Right cardiac atrium (tissue), 5 donors: ENCODE measurements at places on chromosomes 3 and 15.

- DNase-seq = no peak
Observed at GRCh38 chr3:128709506-128710210, 16.3 kb upstream of the RAB7A start.

DNA sequence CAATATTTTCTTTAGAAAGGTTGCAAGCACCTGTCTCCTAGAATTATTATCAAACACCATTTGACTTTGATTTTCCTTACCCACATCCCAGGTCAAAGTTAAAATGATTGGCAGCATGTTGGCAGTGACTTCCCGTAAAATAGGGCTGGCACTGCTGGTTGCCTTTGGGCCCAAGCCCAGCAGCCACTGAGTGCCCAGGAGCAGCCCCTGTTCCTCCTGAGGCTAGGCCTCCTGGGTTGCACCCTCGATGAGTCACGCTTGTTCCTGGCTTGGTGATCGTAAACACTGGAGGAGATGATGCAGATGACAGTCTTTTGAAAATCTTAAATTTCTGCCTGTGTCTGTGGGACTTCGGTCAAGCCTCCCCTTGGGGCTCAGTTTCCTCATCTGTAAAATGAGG, 290.0 kb downstream of the TLE3 start:
- no peak for DNase-seq

- DNase-seq = no peak
Observed at GRCh38 chr3:144332868-144333267, 361.2 kb downstream of the DIPK2A start.

- DNase-seq = no peak
Observed at GRCh38 chr15:45338417-45338816, 39.9 kb downstream of the GATM start.

GRCh38 chr15:84658788-84659411, 901 bp upstream of the NMB start:
- no peak for DNase-seq

DNA sequence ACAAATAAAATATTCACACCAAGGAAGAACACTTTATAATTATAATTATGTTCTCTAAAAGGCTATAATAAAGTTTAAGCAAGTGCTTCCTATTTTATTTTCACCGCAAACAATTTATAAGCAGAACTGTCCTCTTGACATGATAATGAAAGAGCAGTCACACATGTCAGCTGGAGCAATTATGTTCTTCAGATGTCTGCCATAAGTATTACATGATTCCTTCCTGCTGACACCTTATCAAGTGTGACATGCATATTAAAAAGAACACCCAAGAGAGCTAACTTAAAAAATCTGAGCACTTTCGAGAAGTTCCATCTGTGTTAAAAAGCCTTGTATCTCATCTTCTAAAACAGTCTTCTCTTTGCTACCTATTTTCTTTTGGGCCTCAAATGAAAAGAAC, 249.5 kb downstream of the SQOR start:
- DNase-seq = no peak

- no peak for DNase-seq
Observed at GRCh38 chr3:194937144-194937543, 251.5 kb downstream of the FAM43A start.
